ENCODE measurements at places on chromosomes 12 and 14.

- DNase-seq: no peak
Observed at GRCh38 chr12:12627308-12627827, 15.7 kb downstream of the CREBL2 start.

DNA sequence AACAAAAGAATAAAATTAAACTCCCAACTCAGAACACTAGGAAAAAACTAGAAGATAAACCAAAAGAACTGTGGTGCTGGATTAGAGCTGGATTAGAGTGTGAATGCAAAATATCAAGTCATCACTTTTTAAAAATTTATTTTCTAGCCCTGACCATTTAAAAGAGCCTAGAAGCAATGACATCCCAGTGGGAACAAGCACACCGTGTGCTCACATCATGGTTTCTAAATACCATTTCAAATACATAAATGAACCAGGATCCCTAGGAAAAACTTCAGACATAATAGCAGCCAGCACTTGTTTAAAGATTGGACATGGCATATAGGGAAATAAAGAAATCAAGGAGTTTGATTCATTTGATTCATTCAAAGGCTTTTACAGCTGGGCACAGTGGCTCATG is 30.0 kb downstream of the KDM5A start:
- DNase-seq: no peak

- DNase-seq: no peak
Observed at GRCh38 chr12:1668833-1669543, 21.9 kb upstream of the ADIPOR2 start.

GRCh38 chr14:53384073-53384472 is 230.9 kb upstream of the DDHD1 start:
- no peak for DNase-seq

DNA sequence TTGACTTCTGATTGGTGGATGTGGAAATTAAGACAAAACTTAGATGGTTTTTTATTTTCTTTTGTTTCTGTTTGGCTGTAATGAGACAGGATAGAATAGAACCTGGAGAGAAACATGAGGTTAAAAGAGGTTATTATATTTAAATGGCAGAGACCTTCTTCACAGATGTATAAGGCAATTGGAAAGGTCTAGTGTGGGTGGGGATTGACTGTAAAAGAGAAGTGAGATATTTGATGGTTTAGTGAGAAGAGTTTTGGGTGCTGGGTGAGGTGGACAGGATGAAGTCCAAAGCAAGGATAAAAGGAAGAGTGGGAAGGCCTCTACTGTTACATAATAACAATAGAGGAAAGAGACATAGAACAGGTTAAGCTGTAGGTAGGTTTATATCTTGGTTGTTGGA is 43.8 kb upstream of the PPM1H start:
- DNase-seq: no peak

DNA sequence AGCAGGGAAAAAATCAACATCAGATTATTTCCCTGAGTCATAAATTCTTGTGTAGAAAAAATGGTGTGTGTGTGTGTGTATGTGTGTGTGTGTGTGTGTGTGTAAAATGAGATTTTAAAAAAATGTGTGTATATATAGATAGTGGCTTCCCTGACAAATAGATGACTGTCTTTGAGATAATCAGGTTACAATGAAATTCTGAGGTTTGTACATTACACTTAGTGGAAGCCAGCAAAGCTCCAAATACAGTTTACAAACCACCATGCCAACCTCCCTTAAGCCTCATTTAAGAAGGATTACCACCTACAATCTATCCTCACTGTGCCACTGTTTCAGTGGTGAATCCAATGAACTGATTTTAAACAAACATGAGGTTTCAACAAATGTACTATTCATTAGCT is 93.8 kb downstream of the MED13L start:
- DNase-seq: no peak

- no peak for DNase-seq
Observed at GRCh38 chr12:118334939-118335567, 37.7 kb downstream of the TAOK3 start.

- DNase-seq: no peak
Observed at GRCh38 chr12:103964805-103965204, 867 bp upstream of the TDG start.

DNA sequence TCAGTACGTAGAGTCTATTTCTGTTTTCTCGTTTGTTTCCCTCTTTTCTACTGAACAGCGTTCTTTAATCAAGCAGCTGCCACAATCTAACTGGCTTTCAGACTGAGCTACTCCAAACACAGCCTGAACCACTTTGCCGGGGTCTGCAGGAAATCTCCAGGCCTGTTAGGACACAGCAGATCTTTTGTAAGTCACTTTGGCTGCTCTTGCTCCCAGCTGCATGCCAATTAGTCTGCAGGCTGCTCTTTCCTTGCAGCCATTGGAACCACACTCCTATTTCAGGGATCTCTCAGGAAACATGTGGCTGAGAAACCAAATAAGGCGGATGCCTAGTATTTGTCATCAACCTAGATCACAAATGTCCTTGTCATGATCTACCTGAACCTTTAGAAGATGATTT is 73.6 kb downstream of the TMTC1 start:
- no peak for DNase-seq

DNA sequence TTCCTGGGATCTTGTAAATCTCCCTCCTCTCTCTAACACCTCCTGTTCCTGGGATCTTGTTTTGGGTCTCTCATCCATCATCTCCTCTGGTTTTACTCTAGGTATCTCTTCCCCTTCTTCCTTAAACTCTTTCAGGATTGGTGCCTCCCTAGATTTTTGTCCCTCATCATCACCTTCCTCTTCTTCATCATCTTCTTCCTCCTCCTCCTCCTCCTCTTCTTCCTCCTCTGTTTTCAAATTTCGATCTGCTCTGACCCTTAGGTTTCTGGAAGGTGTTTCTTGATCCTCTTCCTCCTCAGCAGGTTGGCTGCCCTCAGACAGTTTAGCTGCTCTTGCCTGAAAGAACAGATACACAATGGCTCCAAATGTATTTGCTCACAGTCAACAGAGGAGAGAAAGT is 14.5 kb downstream of the ACIN1 start:
- DNase-seq: no peak

- no peak for DNase-seq
Observed at GRCh38 chr14:51724650-51725049, 72.9 kb downstream of the FRMD6 start.

GRCh38 chr14:92531106-92531873 is 17.7 kb downstream of the RIN3 start:
- DNase-seq: peak; percentile 62

DNA sequence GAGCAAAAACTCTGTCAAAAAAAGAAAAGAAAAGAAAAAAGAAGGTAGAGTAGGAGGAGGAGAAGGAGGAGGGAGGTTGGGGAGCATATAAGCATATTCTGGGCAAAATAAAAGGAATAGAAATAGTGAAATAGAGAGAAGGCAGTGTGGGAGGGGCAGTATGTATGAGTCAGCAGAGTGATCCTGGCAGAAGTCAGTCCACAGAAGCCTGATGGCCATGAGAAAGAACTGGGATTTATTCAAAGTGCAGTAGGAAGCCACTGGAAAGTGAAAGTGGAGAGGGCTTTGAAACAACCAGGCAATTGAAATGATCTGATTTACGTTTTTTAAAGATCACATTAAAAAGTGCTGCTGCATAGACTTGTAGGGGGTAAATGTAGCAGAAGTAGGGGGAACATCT is 368.6 kb upstream of the USP15 start:
- no peak for DNase-seq

DNA sequence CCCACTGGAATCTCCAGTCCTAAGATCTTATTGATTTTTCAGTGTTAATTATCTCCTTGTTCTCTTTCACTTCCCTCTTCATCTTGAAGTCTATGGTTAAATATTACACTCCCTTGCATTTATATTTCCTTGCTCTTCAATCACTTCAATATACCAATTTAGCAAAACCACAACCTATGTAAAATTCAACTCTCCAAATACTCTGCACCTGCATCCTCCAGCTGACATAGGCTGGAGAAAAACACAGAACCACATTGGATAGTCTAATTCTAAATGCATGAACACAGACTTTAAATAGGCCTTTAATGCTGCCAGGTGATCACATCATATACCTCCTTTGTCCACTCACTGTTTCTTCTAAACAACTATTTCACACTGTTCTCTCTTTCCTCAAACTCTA is 253.8 kb upstream of the GARIN6 start:
- no peak for DNase-seq

DNA sequence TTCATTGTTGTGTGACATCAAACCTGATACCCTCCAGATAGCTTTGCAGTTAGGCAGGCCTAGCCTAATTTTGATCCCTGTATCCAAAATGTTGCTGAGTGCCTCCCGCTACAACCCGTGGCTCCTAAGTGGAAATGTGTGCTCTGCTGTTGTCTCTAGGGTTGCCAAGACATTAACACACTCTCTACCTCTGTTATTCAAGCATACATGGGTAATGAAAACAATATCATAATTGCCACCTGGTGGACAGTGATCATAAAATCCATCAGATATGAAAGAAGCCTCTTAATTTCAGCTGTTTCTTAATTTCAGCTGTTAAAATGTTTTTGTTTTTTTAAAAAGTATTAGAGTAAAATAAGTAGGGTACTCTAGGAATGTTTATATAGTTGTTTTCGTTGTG is 93.5 kb downstream of the PLEKHA5 start:
- no peak for DNase-seq

- DNase-seq: no peak
Observed at GRCh38 chr12:117395766-117396165, 34.3 kb upstream of the NOS1 start.

DNA sequence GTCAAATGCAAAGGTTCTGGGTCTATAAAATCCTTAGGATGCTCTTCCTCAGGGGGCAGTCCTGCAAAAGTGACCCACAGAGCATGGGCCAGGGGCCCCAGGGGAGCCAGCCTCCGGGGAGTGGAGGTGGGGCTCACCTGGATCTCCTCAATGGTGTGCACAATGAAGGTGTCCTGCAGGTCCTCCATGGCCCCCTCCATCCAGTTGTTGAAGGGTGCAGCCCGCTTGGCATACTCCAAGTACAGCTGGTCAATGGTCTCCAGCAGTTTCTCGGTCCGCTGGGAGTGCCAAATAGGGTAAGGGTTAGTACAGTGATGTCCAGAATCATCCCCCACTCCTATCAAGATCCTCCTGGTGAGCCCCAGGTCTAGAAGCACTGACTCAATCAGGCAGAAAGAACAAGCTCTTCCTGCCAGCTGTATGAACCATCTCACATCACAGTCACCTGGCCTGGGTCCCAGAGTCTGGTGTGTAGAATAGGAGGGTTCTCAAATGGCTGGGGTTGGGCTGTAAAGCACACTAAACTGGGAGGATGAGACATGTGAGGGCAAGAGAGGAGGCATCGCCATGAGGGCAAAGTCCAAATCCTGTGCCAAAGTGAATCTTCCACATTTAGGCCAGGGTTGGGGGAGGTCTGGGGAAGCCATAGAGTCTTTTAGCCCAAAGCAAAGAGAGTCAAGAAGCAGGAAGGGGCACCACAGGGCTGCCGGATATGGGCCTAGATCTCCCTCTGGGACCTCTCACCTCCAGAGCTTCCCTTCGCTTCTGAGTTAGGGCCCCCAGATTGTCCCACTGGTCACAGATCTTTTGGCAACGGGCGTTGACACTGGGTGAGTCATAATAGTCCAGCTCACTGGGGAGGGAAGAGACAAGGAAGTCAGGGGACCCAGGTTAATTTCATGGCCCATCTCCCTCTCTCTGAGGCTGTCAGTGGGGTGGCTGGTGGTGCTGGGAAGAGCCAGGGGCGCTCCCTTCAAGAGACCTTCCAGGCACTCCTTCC is 91.5 kb upstream of the ZFP36L1 start:
- DNase-seq: no peak

- peak; percentile 47 for DNase-seq
Observed at GRCh38 chr14:59187802-59188460, 536 bp upstream of the DAAM1 start.

DNA sequence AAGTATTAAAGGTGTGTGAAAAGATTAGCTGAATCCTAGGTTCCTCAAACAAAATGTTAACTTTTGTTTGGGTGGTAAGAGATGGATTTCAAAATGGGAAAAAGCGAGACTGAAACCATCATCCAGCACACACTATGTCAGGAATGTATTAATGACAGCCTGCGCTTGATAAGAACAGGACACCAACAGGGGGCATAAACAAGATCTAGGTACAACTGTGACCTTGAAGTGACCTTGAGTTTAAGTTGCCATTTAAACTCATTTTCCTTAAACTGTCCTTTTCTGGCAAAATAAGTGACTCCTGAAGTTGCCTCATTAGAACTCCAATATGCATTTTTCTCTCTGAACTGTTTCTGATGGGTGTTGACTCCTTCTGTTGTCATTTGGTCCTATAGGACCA is 17.1 kb downstream of the PRKCH start:
- DNase-seq: no peak

GRCh38 chr14:94476023-94476422 is at the start of gene SERPINA9:
Gene SERPINA9, minus strand, starts transcription at chr14:94476197. Its CDS starts 6,357 bp downstream, at chr14:94469840.
- no peak for DNase-seq

DNA sequence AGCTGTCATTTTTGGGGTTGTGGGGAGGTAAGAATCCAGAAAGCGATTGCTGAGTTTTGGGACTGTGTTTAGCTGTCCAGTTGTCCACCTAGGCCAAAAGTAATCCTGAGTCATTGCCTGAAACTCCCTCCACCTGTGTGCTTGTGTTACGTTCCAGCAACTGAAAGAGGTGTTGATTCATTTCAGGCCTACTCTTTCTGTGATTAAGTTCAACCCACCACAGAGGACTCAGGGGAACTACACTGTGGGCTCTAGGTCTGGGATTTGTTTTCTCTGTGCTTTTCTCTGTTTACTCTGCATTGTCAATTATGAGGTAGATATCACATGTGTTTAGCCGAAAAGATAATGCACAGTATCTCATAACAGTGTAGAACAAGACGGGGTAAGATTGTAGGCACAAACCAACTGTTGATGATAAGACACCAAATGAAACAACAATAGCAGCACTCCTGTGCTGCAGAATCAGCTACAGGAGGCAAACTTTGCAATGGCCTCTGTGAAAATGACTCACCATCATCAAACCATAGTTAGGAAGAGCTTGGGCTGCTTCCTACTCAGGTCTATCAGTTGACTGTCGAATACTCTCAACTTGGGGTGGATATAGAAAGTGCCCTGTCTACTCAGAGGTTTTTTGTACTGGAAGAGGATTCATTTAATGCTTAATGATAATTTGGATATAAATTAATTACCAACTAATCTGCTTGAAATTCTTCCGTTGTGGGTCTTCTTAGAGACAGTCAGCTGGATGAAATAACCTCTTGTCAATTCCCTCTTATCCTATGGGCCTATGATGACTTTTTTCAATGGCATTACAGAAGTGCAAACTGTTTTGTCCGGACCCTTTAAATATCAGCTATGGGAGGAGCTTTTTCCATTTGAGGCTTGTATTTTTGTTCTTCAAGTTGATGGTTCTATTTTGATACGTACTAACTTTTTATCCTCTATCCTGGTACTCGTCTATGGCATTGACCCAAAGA is 385.9 kb downstream of the BMP4 start:
- DNase-seq: no peak

- DNase-seq: no peak
Observed at GRCh38 chr12:71157601-71158233, at the start of gene TSPAN8. Gene TSPAN8, minus strand, starts transcription at chr12:71157999. Its CDS starts 321 bp downstream, at chr12:71157678.

- no peak for DNase-seq
Observed at GRCh38 chr12:94169495-94169894, 21.1 kb downstream of the PLXNC1 start.

DNA sequence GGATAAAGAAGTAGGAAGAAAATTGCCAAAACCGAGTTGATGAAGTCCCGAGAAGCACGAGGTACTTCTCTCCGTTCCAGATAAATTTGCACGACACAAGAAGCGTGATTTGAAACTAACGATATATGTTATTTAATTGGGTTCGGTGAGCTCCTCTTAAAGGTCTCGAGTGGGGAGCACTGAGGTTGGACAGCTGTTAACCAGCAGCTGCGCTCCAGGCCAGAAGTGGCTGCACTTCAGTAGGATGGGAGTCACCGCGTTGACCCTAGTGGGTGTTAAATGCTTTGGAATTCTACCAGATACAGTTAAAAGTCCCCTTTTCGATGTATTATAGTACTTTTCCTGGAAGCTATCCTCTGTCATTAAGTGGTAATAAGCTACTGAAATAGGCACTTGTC is 953 bp upstream of the DCAF5 start:
- DNase-seq: no peak
